ENCODE measurements at places on chromosomes 16 and 17. TPM values are rescaled to one million over a fixed set of nuclear protein-coding genes. Genes with fewer than 3 reads are reported as not detected.

GRCh38 chr17:53321651-53322050 lies 501.1 kb upstream of the KIF2B start:
- no peak for DNase-seq

Gene TEX14
- total RNA-seq, result 0.10 TPM

Gene HOXB4
- total RNA-seq, result 2.5 TPM

Gene MKS1
- 18.4 TPM for total RNA-seq

DNA sequence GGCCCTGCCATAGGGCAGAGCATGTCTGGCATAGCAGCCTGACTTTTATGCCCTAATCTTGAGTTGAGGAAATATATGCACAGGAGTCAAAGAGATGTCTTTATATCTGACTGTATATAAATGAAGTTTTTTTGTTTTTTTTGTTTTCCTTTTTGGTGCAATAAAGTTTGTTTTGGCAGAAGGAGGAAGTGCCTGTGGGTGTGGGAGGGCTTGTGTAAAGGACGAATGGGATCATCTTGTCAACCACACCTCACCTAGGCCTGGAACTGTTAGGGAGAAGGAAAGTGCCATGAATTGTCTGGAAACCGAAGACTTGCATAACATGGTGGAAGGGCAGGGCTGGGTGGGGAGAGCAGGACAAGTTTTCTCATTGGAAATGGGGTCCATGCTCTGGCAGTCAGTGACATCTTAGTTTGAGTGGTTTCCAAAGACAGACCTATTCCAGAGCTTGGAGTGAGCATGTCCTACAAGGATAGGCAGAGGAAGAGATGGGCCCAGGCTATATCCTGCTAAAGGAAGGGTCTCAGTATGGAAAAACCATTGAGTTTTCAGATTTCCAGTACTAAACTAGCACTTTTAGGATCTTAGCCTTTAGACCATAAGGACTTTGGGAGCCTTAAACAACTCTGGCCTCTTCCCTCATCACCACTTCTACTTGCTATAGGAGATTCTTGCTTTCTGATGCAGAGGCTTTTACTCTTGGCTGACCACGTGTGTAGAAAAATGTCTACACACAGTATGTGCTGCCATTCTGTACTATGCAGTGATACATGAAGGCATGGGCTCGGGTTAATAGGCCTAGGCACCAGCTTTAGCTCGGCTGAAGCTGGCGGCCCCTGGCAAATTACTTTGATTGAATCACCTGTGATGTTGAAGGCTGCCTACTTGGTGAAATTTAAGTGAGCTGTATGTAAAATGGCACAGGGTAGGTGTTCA lies 15.5 kb downstream of the SNF8 start:
- no peak for DNase-seq

Gene NAA38
- 133 TPM for total RNA-seq

DNA sequence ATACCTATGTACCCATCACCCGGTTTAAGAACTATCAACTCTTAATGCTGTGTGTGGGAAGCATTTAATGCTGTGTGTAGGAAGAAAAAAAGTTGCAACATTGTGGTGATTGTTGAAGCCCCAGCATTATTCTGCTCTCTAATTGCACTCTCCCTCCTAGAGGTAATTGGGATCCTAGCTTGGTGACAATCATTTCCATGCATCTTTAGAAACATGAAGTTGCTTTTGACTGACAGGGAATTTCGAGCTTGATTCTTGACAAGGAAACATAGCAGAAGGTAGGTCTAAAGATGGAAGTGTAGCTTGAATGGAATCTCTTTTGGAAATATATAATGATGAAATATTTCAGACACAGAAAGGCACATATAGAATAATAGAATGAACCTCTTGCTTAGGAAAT lies 27.3 kb downstream of the HEXIM2 start:
- no peak for DNase-seq

Gene SRCIN1
- total RNA-seq, result 1.1 TPM

GRCh38 chr16:79593074-79593531 lies 7.4 kb downstream of the MAF start:
- DNase-seq, result no peak

GRCh38 chr16:77890075-77890474 lies 101.7 kb downstream of the VAT1L start:
- no peak for DNase-seq

- no peak for DNase-seq
Observed at GRCh38 chr17:34110315-34110714, 144.8 kb upstream of the CCL2 start.

Gene PSMC3IP
- total RNA-seq, result 2.2 TPM

All from colonic mucosa (tissue), 4 donors.